Sigmoid colon (tissue), 7 donors: ENCODE measurements at places on chromosomes 11 and 22. TPM values are rescaled to one million over a fixed set of nuclear protein-coding genes. Genes with fewer than 3 reads are reported as not detected.

Gene DCHS1
- 23.9 TPM for total RNA-seq

DNA sequence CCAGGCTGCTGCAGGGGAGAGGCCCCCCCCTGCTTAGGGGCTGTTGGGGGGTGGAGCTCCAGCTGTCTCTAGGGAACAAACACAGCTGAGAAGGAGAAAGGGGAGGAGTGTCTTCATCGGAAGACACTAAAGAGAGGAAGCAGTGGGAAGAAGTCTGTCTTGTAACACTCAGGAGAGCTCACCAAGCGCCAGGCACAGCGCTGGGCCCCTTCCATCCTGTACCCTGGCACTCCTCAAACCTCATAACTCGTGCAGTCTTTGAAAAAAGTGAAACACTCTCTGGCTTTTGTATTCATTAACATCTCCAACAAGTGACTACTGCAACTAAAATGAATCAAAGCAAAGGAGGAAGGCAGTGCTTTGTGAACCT is 67.4 kb upstream of the PRDM11 start:
- H3K4me3 ChIP-seq = no peak overlapping the region
- peaks cover 6% of the 10 kb centered on the region for H3K27me3 ChIP-seq

GRCh38 chr11:121839781-121840180 is 276.2 kb downstream of the BLID start:
- H3K4me1 ChIP-seq = no peaks in the 10 kb centered on the region
- DNase-seq = no peak
- H3K27ac ChIP-seq = no peak overlapping the region
- no peak overlapping the region for H3K4me3 ChIP-seq
- no peaks in the 10 kb centered on the region for H3K36me3 ChIP-seq
- H3K27me3 ChIP-seq = no peaks in the 10 kb centered on the region

Gene PATE2
- total RNA-seq = not detected

GRCh38 chr11:111978028-111978771 is 41.1 kb downstream of the DIXDC1 start:
- peak; percentile 90 for DNase-seq
- H3K36me3 ChIP-seq = peaks cover 3% of the 10 kb centered on the region
- H3K4me1 ChIP-seq = peaks cover 62% of the 10 kb centered on the region
- H3K4me3 ChIP-seq = peak overlapping the region; percentile 82
- peak overlapping the region; percentile 95 for H3K27ac ChIP-seq
